Activated naive CD4-positive, alpha-beta T cell treated with Interleukin-2 at 50 U/mL for 16 hours (primary cell): ENCODE measurements at places on chromosomes 4 and X.

- DNase-seq = no peak
These were observed 206.7 kb downstream of the SHROOM3 start for GRCh38 chr4:76641758-76642157.

GRCh38 chrX:66014556-66014955 lies 25.3 kb downstream of the VSIG4 start:
- DNase-seq = no peak

- DNase-seq = no peak
These were observed 18.4 kb upstream of the P2RY8 start for GRCh38 chrX:1555370-1555769.

DNA sequence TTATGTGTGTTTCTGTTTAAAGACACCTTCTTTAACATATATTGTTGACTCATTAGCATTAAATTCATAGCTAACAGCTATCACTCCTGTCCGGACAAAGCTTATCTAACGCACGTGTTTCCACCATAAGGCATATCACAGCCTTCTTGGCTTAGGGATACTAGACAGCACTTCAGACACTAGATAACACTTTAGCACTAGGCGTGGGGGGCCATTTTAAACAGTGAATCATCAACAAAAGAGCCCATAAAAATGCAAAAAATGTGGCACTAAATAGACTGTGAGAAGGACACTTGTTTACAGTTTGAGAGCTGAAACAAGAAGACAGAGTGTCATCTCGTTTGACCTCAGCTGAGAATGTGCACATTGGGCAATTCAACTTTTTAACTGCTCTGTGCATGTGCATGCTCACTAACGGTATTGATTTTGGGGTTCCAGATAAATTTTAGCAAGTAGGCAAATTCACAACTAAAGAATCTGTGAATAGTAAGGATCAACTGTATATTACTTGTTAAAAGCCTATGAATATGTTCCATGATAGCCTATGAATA lies 58.9 kb upstream of the RAI2 start:
- no peak for DNase-seq

DNA sequence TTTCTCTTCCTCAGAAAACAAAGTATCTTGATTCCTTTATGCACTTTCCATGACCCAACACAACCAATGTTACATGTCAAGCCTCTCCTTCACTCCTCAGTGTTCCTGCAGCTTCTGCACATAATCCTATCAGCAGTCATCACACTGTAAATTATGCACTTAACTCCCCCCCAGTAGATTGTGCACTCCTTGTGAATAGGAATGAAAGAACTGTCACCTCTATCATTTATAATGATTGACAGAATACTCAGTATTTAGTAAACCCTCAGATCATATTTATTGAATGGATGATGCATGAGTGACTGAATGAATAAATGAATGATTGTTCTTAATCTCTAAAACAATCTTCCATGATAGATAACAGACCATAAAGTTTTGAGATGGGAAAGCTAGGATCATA lies 253.3 kb downstream of the HS3ST1 start:
- DNase-seq = no peak

- no peak for DNase-seq
These were observed 81.7 kb downstream of the SNCA start for GRCh38 chr4:89755220-89755619.

- no peak for DNase-seq
These were observed 26.1 kb upstream of the IGFBP7 start for GRCh38 chr4:57136281-57136680.

GRCh38 chr4:40193016-40193571 lies 3.7 kb upstream of the RHOH start:
- DNase-seq = no peak

DNA sequence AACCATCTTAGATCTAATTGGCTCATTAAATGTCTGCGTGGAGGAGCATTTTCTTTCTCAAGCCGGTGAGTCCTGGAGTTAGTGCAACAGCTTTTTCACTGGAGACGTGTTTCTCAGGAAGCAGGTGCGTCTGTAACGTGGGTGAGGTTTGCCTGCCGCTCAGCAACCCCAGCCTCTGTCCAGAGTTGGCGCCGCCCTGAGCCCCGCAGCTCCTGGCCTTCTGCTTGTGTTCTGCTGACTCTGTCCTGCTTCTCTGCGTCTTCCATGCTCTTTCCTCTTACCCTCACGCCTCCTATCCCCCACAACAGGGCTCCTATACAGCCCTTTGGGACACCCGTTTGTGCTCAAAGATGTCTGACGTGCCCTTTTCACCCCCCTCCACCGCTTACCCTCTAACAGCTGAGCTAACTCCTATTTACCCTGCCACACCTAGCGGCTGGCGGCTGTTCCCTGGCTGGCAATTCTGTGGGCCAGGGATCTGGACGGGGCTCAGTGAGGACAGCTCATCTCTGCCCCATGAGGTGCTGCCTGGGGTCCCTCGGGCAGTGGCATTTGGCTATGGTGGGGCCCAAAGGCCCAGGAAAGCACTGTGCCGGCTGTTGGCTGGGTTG lies 18.8 kb downstream of the DOK7 start:
- DNase-seq = no peak

DNA sequence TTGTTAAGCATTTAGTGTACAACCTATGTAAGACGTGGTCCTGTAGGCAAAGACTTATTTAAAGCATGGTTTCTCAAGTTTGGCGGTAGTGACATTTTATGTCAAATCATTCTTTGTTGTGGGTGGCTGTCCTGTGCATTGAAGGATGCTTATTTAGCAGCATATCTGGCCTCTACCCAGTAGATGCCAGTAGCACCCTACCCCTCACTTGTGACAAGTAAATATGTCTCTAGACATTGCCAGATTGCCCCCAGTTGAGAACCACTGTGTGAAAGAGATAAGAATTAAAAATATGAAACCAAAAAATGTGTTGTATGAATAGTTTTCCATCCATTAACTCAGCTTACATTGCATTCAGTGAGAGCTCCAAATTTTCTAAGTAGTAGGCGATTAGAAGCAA lies 25.5 kb downstream of the MMAA start:
- DNase-seq = no peak

GRCh38 chr4:176790398-176790797 lies 2.3 kb downstream of the VEGFC start:
- no peak for DNase-seq

DNA sequence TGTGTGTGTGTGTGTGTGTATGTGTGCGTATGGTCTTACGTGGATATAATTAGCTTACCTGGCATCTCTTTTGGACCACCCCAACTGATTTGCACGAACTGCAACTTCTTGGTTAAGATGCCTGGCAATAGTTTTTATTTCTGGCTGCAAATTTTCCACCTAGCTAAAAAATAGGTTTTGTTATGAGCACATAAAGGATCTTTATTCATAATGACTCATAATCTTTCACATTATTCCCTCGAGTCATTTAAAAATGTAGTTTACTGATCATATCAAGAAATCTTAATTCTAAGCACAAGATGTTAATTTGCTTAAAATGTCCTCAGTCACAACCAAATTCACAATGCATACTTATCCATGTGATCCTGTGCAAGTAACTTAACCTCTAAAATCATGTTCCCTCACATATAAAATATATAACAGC lies 1.5 kb downstream of the COX18 start:
- peak; percentile 35 for DNase-seq
